ENCODE measurements at places on chromosomes 1 and 21. TPM values are rescaled to one million over a fixed set of nuclear protein-coding genes. Genes with fewer than 3 reads are reported as not detected.

The CNTN2 gene
- not detected for total RNA-seq

The ZNF683 gene
- total RNA-seq, result not detected

The GBP5 gene
- under 0.01 TPM for total RNA-seq

The RHD gene
- total RNA-seq, result not detected

The OPTC gene
- not detected for total RNA-seq

The MLLT11 gene
- 12.4 TPM for total RNA-seq

The OR2L5 gene
- total RNA-seq, result not detected

The CD84 gene
- not detected for total RNA-seq

The NR1I3 gene
- not detected for total RNA-seq

The OR2W3 gene
- total RNA-seq, result not detected

The MUTYH gene
- total RNA-seq, result 9.0 TPM

The REN gene
- 0.33 TPM for total RNA-seq

The ZBTB8A gene
- total RNA-seq, result 9.1 TPM

The TENT5C gene
- total RNA-seq, result under 0.01 TPM

The SPRR4 gene
- not detected for total RNA-seq

The HSPA13 gene
- total RNA-seq, result 49.6 TPM

The ETV3L gene
- not detected for total RNA-seq

The MPZL1 gene
- total RNA-seq, result 142 TPM

The TMEM222 gene
- 41.2 TPM for total RNA-seq

The TMCC2 gene
- 2.0 TPM for total RNA-seq

The RBM8A gene
- 92.4 TPM for total RNA-seq

The C1QC gene
- not detected for total RNA-seq

The NBPF3 gene
- total RNA-seq, result 1.8 TPM

The HMCN1 gene
- 3.6 TPM for total RNA-seq

The IL20 gene
- total RNA-seq, result not detected

The TNFRSF18 gene
- not detected for total RNA-seq

The MSH4 gene
- total RNA-seq, result 0.10 TPM

The LDLRAD1 gene
- total RNA-seq, result not detected

The RBM11 gene
- not detected for total RNA-seq

The ORC1 gene
- 11.5 TPM for total RNA-seq

The ACKR1 gene
- 0.10 TPM for total RNA-seq

The VWA5B1 gene
- not detected for total RNA-seq

The IFI44L gene
- total RNA-seq, result 1.3 TPM

The TTLL7 gene
- total RNA-seq, result 0.98 TPM

All from vein endothelial cell (primary cell).